Panc1 (cell line): ENCODE measurements at places on chromosomes 1 and 21.
A peak's percentile ranks its signal among the peaks of the same experiment; 100 is the strongest.

DNA sequence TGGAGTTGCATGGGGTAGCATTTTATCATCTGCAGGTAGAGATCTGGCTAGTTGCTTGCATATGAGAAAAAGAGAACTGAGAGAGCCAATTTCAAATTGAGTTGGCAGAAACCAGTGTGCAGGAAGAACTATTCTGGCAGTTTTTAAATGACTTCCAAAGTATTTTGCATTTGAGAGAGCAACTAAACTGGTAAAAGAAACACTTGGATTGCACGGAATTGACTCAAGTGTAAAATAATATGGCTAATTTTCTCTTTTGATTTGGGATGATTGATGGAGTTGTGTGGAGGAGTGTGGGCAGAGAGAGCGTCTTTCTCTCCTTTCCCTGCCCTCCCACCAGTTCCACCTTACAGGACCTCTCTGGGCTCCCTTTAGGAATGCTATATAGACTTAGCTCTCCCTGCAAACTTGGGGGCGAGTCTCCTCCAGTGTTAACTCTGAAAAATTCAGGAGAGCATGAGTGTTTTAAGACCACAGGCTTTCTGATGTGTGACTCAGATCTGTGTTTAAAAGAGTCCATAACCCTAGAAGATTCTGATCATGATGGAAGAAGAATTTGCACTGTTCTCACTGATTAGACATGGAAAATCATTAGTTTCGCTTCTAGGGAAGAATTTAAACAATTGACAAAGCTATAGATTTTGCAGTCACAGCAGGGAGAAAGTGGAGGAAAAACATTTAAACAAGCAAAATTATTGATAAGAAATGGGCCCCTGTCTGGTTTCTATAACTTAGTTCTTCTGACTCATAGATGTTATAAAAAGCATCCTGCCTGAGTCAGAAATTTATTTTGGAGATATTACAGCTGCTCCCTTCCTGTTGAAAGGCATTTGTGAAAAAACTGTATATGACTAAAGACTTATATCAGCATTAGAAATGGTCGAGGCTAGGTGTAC lies 24.9 kb upstream of the CTBS start:
- no peaks in the 10 kb centered on the region for H3K27me3 ChIP-seq
- no peak overlapping the region for H3K4me3 ChIP-seq
- H3K4me1 ChIP-seq = peaks cover 38% of the 10 kb centered on the region
- DNase-seq = peak; percentile 96
- H3K36me3 ChIP-seq = no peaks in the 10 kb centered on the region

GRCh38 chr1:10429868-10430215 lies 391 bp upstream of the CENPS start:
- no peak for DNase-seq
- H3K27me3 ChIP-seq = no peaks in the 10 kb centered on the region
- H3K27ac ChIP-seq = peak overlapping the region; percentile 87
- H3K4me3 ChIP-seq = peak overlapping the region; percentile 97

GRCh38 chr1:94790670-94791069 lies 29.5 kb upstream of the SLC44A3 start:
- H3K36me3 ChIP-seq = no peaks in the 10 kb centered on the region
- DNase-seq = no peak
- H3K4me3 ChIP-seq = no peak overlapping the region
- H3K4me1 ChIP-seq = no peaks in the 10 kb centered on the region
- H3K27me3 ChIP-seq = no peaks in the 10 kb centered on the region

DNA sequence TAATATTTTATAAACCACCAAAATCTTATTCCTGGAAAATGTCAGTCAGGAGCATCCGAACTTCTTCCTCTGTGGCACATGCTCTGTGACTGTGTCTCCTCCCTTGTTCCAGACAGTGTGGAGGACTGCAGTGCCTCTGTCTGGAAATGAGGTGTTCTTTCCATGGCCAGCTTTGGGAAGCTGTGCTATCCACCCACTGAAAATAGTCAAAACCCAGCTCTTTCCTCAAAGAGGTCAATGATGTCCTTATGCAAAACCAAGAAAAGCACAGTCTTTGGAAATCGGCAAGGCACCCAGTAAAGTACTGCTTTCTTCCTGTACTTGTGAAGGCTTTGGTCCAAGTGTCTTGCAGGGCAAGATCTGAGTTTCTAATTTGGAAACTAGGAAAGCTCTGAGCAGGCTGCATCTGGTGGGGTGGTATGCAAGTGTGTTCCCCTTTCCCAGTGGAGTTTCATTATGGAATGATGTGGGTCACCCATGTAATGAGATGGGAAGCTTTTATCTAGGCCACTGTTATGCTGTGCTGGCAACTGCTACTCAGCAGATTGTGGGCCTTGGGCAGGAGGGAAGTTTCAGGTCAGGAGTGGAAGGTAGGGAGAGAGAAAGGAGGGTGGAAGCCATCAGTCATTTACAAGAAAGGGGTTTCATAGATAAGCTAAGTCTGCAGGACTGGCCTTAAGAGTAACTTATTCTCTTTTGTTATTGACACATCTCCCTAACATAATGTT lies 6.0 kb downstream of the KIAA0040 start:
- H3K4me3 ChIP-seq = no peak overlapping the region
- H3K4me1 ChIP-seq = no peaks in the 10 kb centered on the region; the same call in 1 of the 2 replicates
- no peak overlapping the region for H3K27ac ChIP-seq
- no peak for DNase-seq

GRCh38 chr1:91553177-91553591 lies 52.5 kb downstream of the CDC7 start:
- no peak overlapping the region for H3K4me3 ChIP-seq
- H3K4me1 ChIP-seq = 0 out of 2 replicates have a peak, but pooled peaks cover 3% of the 10 kb centered on the region
- no peak for DNase-seq
- no peaks in the 10 kb centered on the region for H3K36me3 ChIP-seq
- no peaks in the 10 kb centered on the region for H3K27me3 ChIP-seq

GRCh38 chr21:41680444-41681347 lies 86.2 kb downstream of the RIPK4 start:
- H3K36me3 ChIP-seq = no peaks in the 10 kb centered on the region
- H3K27me3 ChIP-seq = no peaks in the 10 kb centered on the region
- peak overlapping the region; percentile 46 for H3K4me3 ChIP-seq

DNA sequence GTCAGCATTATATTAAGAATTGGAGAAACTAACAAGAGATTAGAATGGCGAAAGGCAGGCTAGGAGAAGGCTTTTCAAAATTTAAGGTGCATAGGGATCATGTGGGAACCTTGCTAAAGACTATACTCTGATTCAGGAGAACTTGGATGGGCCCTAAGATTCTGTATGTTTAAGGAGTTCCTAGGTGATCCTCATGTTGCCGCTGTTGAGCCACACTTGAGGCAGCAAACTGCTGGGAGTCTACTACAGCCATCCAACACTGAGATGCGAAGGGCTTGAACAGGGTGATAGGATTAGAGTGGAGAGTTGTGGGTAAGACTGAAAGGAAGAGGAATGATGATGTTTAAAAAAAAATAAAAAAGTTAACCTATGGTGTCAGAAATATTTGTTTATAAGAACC lies 1013.2 kb downstream of the MRPL39 start:
- H3K4me1 ChIP-seq = no peaks in the 10 kb centered on the region
- DNase-seq = no peak
- no peaks in the 10 kb centered on the region for H3K36me3 ChIP-seq

GRCh38 chr1:31573261-31573660 lies 3.1 kb upstream of the TINAGL1 start:
- peaks cover 4% of the 10 kb centered on the region; the same call in 1 of the 2 replicates for H3K36me3 ChIP-seq
- no peaks in the 10 kb centered on the region for H3K27me3 ChIP-seq
- no peak overlapping the region for H3K4me3 ChIP-seq
- peaks cover 42% of the 10 kb centered on the region for H3K4me1 ChIP-seq
- H3K27ac ChIP-seq = peak overlapping the region; percentile 60; the same call in 1 of the 2 replicates

GRCh38 chr1:11397151-11397901 lies 81.6 kb upstream of the DISP3 start:
- H3K4me3 ChIP-seq = no peak overlapping the region
- H3K4me1 ChIP-seq = no peaks in the 10 kb centered on the region
- H3K27me3 ChIP-seq = no peaks in the 10 kb centered on the region; the same call in 1 of the 2 replicates
- no peaks in the 10 kb centered on the region for H3K36me3 ChIP-seq
- H3K27ac ChIP-seq = no peak overlapping the region
- no peak for DNase-seq

- no peaks in the 10 kb centered on the region for H3K4me1 ChIP-seq
- H3K36me3 ChIP-seq = no peaks in the 10 kb centered on the region
- DNase-seq = no peak
- H3K27ac ChIP-seq = no peak overlapping the region
- H3K27me3 ChIP-seq = no peaks in the 10 kb centered on the region; the same call in 1 of the 2 replicates
Observed at GRCh38 chr1:116262995-116263385, 110.1 kb upstream of the ATP1A1 start.

DNA sequence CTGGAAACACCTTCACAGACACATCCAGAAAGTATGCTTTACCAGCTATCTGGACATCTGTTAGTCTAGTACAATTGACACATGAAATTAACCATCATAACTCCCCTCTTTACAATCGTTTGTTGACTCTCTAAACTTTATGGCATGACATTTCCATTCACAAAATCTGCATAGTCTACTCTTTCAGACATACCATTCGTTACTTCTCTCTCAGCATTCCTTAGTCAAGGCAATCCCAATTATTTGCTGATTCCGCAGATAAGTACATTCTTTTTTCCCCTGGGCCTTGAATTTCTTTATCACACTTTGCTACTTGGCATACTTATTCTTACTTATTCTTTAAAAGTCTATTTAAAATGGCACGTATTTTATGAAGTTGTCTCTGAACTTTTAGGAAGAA lies 15.1 kb upstream of the CRB1 start:
- H3K27ac ChIP-seq = no peak overlapping the region
- no peak for DNase-seq
- H3K36me3 ChIP-seq = no peaks in the 10 kb centered on the region
- H3K4me1 ChIP-seq = no peaks in the 10 kb centered on the region
- no peaks in the 10 kb centered on the region for H3K27me3 ChIP-seq

GRCh38 chr1:193754732-193755427 lies 568.5 kb upstream of the B3GALT2 start:
- H3K36me3 ChIP-seq = no peaks in the 10 kb centered on the region; the same call in 1 of the 2 replicates
- no peaks in the 10 kb centered on the region for H3K27me3 ChIP-seq
- no peak overlapping the region for H3K4me3 ChIP-seq
- no peak for DNase-seq
- no peaks in the 10 kb centered on the region for H3K4me1 ChIP-seq

DNA sequence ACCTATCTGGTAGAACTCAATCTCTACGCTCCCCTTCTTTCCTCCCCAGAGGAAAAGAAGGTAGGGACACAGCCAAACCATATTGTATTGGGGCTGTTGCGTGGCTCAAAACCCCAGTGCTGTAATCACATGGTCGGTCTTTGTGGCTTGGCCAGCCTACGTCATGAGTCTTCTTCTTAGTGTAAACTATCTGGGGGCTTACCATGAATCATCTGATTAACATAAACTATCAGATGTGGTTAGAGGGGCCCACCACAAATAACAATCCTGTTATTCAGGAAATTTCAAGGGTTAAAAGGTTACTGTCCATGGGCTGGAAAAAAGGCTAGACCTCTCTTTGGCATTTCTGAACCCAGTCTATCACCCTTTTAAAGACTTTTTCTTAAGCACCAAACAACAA lies 49.5 kb upstream of the GPR52 start:
- no peak overlapping the region for H3K4me3 ChIP-seq
- no peak overlapping the region for H3K27ac ChIP-seq
- no peaks in the 10 kb centered on the region for H3K27me3 ChIP-seq
- no peaks in the 10 kb centered on the region for H3K36me3 ChIP-seq
- H3K4me1 ChIP-seq = no peaks in the 10 kb centered on the region; the same call in 1 of the 2 replicates

- H3K4me3 ChIP-seq = no peak overlapping the region
- H3K36me3 ChIP-seq = peaks cover 10% of the 10 kb centered on the region; the same call in 1 of the 2 replicates
- H3K27ac ChIP-seq = peak overlapping the region; percentile 12; the same call in 1 of the 2 replicates
- H3K4me1 ChIP-seq = peaks cover 32% of the 10 kb centered on the region
Observed at GRCh38 chr1:35554266-35555211, 2.7 kb downstream of the KIAA0319L start.

GRCh38 chr1:217528271-217528670 lies 102.6 kb downstream of the GPATCH2 start:
- no peak overlapping the region for H3K27ac ChIP-seq
- H3K36me3 ChIP-seq = no peaks in the 10 kb centered on the region
- H3K27me3 ChIP-seq = no peaks in the 10 kb centered on the region
- no peaks in the 10 kb centered on the region for H3K4me1 ChIP-seq
- no peak overlapping the region for H3K4me3 ChIP-seq

DNA sequence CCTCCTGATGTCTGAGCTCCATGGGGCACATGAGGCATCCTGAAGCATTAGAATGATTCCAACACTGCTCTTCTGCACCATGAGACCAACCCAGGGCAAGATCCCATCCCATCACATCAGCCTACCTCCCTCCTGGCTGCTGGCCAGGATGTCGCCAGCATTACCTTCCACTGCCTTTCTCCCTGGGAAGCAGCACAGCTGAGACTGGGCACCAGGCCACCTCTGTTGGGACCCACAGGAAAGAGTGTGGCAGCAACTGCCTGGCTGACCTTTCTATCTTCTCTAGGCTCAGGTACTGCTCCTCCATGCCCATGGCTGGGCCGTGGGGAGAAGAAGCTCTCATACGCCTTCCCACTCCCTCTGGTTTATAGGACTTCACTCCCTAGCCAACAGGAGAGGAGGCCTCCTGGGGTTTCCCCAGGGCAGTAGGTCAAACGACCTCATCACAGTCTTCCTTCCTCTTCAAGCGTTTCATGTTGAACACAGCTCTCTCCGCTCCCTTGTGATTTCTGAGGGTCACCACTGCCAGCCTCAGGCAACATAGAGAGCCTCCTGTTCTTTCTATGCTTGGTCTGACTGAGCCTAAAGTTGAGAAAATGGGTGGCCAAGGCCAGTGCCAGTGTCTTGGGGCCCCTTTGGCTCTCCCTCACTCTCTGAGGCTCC lies 11.1 kb upstream of the RASSF5 start:
- no peak overlapping the region for H3K27ac ChIP-seq
- H3K27me3 ChIP-seq = no peaks in the 10 kb centered on the region
- DNase-seq = no peak
- no peaks in the 10 kb centered on the region for H3K4me1 ChIP-seq
- no peak overlapping the region for H3K4me3 ChIP-seq

DNA sequence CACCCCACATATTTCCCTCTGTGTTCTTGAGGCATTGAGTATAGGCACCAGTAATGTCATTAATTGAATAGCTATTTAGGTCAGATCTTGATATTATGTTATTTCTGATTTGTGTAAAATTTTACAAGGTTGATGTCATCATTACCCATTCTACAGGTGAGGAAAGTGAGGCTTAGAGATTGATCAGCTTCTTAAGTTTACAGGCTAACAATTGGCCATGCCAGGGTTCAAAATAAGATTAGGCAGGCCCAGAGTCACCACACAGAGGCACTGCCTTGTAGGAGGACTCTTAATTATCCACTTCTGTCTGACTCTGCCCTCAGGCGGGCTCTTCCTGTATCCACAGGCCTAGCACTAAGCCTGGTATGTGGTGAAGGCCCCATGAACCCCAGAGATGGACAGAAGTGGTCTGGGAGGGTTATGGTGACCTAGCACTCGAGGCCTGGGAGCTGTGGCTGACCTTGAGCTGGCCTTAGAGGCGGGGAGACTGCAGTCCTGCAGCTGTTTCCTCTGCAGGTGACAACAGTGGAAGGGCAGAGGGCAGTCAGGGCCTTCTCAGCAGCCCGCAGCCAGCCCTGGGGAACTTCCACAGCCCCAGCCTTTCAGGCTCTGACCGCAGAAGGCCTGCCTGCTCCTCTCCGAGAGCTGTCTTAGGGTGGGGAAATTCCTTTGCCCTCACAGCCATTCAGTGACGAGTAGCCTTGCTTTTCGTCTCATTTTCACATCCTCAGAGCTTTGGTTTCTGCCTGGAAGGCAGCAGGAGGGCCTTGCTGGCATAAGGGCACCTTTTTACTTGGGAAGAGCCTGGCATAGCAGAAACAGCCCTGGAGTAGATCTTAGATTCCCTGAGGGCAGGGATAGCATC lies 12.2 kb downstream of the ZDHHC18 start:
- H3K4me1 ChIP-seq = no peaks in the 10 kb centered on the region
- no peak overlapping the region for H3K4me3 ChIP-seq
- H3K27me3 ChIP-seq = no peaks in the 10 kb centered on the region
- H3K27ac ChIP-seq = no peak overlapping the region
